ENCODE measurements at places on chromosomes 12 and 14.

GRCh38 chr12:27345376-27345775 lies 12.7 kb downstream of the BMAL2 start:
- ATAC-seq, result no peak

- no peak for ATAC-seq
Measured at GRCh38 chr14:64987438-64987767, 708 bp downstream of the FNTB start.

GRCh38 chr14:60645126-60645741 lies 4.0 kb downstream of the SIX1 start:
- ATAC-seq, result no peak

- no peak for ATAC-seq
Measured at GRCh38 chr12:89945123-89945522, 236.5 kb upstream of the ATP2B1 start.

Data from esophagus mucosa (tissue), 1 donor.